Heart right ventricle (tissue), 16 donors: ENCODE measurements at places on chromosomes 16 and 17.

GRCh38 chr17:63919311-63919723 is 678 bp upstream of the GH1 start:
- H3K4me1 ChIP-seq: peaks cover 10% of the 10 kb centered on the region
- H3K4me3 ChIP-seq: no peak overlapping the region
- H3K36me3 ChIP-seq: no peaks in the 10 kb centered on the region
- no peaks in the 10 kb centered on the region for H3K27me3 ChIP-seq
- no peak overlapping the region for H3K27ac ChIP-seq
- DNase-seq: peak; percentile 51

GRCh38 chr16:86195863-86196630 is 297.1 kb downstream of the IRF8 start:
- no peaks in the 10 kb centered on the region for H3K4me1 ChIP-seq
- H3K4me3 ChIP-seq: no peak overlapping the region
- no peak overlapping the region for H3K27ac ChIP-seq
- H3K27me3 ChIP-seq: peaks cover 93% of the 10 kb centered on the region
- no peaks in the 10 kb centered on the region for H3K36me3 ChIP-seq
- no peak for DNase-seq

DNA sequence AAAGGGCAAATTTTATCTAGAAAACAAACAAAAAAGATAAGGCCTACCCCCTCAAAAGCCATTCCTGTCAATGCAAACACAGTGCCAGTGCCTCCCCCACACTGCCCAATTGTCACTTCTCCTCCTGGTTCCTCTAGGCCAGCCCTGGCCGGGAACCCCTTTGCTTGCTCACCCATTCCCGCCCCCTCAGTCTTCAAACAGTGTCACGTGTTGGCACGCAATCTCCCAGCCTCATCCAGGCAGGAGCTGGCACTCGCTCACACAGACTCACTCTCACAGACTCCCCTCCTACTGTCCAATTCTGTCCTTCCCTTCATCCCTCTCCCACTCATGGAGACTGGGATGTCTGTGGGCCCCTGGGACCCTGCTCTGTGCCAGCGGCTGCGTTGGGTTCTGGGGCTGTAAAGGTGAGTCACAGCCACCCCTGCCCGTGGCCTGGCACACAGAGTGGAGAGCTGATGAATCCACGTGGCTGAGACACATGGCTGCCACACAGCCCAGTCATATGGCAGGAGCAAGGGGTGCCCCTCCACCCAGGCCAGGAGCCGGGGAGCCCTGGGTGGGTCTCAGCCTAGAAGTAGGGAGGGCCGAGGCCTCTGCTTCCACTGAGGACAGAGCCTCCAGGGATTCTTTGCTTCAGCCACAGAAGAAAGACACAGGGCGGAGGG is 54.8 kb downstream of the VAC14 start:
- H3K4me3 ChIP-seq: no peak overlapping the region
- H3K27ac ChIP-seq: peak overlapping the region; percentile 39
- peak; percentile 50 for DNase-seq
- H3K36me3 ChIP-seq: no peaks in the 10 kb centered on the region
- H3K27me3 ChIP-seq: no peaks in the 10 kb centered on the region

GRCh38 chr16:15434079-15434424 is 336 bp upstream of the BMERB1 start:
- H3K4me3 ChIP-seq: peak overlapping the region; percentile 91
- H3K27ac ChIP-seq: peak overlapping the region; percentile 81
- no peaks in the 10 kb centered on the region for H3K36me3 ChIP-seq
- H3K4me1 ChIP-seq: peaks cover 5% of the 10 kb centered on the region
- DNase-seq: no peak
- no peaks in the 10 kb centered on the region for H3K27me3 ChIP-seq

GRCh38 chr17:78872486-78872885 is 30.5 kb downstream of the CEP295NL start:
- H3K4me1 ChIP-seq: peaks cover 10% of the 10 kb centered on the region
- H3K27ac ChIP-seq: peak overlapping the region; percentile 15
- DNase-seq: no peak
